Endothelial cell of umbilical vein (primary cell): ENCODE measurements at places on chromosomes 7 and 10. TPM values are rescaled to one million over a fixed set of nuclear protein-coding genes. Genes with fewer than 3 reads are reported as not detected.

DNA sequence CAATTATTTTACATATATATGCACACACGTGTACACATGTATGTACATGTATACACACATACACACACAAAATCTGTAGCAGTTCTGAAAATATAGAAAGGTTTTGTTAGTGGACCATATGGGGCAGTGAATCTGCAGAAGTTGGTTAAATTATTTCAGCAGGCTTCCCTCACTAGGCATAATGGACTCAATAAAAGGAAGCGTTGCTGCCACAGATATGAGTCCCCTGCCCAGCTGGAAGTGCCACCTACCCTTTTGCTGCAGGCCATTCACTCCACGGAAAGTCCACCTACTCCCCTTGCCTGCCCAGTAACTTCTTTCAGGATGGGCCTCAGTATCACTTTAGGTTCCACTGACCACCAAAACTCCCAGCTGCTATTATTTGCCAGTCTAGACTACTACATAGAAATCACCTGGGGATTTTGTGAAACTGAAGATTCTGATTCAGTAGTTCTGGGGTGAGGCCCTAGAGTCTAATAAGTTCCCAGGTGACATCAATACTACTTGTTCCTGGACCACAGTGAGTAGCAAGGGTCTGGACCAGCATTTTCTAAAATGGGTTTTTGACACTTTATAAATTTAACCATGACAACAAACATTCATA lies 29.3 kb upstream of the CROT start:
- H3K27me3 ChIP-seq: no peaks in the 10 kb centered on the region
- no peak overlapping the region for H3K4me3 ChIP-seq
- no peaks in the 10 kb centered on the region for H3K36me3 ChIP-seq

DNA sequence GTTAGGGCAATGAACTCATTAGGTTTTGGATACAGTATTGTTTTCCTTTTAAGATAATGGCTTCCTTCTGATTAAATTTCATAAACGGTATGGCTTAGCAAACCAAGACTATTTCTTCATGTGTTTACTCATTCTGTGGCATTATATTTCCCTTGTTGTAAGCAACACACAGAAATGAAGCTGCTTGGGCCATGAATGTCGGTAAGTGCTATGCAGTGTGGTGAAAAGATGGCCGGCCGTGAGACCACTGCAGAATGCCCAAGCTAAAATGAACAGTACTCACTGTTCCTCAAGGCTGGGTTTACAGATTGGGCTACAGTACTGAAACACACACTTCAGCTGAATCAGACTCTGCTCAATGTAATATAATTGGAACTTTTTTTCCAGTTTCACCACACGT lies 8.1 kb downstream of the APBB1IP start:
- H3K27ac ChIP-seq: no peak overlapping the region
- H3K4me1 ChIP-seq: no peaks in the 10 kb centered on the region
- no peak overlapping the region for H3K4me3 ChIP-seq
- DNase-seq: no peak
- H3K27me3 ChIP-seq: no peaks in the 10 kb centered on the region

DNA sequence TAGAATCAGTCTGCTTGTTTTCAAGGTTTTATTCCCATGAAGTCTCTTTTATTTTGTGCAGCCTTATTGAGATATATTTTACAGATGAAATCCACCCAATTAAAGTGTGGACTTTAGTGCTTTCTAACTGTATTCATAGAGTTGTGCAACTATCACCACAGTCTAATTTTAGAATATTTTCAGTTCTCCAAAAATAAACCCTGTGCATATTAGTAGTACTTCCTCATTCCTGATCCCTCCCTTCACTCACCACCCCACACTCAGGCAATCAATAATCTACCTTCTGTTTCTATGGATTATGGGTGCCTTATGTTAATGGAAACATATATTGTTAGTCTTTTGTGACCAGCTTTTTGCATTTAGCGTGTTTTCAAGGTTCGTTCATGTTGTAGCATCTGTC lies 185.7 kb upstream of the TMEM72 start:
- no peaks in the 10 kb centered on the region for H3K4me1 ChIP-seq
- DNase-seq: no peak

DNA sequence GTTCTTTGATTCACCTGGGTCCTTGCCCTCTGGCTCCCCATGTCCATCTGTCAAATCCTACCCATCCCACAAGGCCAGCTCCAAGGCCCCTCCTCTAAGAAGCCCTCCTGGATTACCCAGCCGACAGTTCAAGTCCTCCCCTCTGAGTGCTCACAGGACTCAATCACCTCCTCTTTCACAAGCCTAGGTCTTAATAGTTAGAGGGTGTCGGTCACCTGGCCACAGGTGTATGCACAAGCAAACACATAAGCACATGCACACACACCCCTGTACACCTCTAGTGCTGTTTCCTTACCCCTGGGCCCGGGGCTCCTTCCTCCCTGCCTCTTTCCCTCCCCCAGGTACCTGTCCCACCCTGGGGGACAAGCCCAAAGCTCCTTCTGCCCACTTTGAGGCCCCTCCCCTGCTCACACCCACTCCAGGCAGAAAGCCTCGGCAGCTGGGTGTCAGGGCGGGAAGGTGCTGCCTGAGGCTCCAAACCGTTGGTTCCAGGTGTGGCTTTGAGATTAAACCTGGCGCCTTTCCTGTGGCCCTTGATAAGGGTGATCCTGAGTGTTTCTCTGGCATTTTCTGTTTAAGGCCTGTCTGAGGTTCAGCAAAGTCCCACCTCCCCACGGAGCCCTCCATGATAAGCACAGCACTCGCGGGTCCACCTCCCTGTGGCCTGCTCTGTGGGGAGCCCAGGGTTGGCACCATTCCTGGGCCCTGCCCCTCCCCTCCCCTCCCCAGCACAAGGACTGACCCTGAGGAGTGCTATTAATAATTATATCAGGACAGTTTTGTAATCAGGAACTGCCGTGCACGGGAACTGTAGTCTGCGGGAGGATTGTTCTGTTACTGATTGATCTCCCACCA lies 14.6 kb upstream of the AQP1 start:
- no peak for DNase-seq

GRCh38 chr10:26854524-26854923 lies 6.2 kb downstream of the ABI1 start:
- H3K27me3 ChIP-seq: no peaks in the 10 kb centered on the region
- H3K36me3 ChIP-seq: no peaks in the 10 kb centered on the region
- H3K27ac ChIP-seq: no peak overlapping the region
- H3K4me3 ChIP-seq: no peak overlapping the region
- DNase-seq: no peak

GRCh38 chr10:87987206-87987605 lies 123.8 kb downstream of the PTEN start:
- no peaks in the 10 kb centered on the region for H3K36me3 ChIP-seq
- H3K4me3 ChIP-seq: no peak overlapping the region
- H3K27me3 ChIP-seq: no peaks in the 10 kb centered on the region
- no peak for DNase-seq

- H3K27ac ChIP-seq: no peak overlapping the region
- H3K4me3 ChIP-seq: no peak overlapping the region
- no peak for DNase-seq
- H3K36me3 ChIP-seq: no peaks in the 10 kb centered on the region
- peaks cover 14% of the 10 kb centered on the region for H3K4me1 ChIP-seq
Observed at GRCh38 chr10:68604441-68604840, 44.3 kb downstream of the TET1 start.

DNA sequence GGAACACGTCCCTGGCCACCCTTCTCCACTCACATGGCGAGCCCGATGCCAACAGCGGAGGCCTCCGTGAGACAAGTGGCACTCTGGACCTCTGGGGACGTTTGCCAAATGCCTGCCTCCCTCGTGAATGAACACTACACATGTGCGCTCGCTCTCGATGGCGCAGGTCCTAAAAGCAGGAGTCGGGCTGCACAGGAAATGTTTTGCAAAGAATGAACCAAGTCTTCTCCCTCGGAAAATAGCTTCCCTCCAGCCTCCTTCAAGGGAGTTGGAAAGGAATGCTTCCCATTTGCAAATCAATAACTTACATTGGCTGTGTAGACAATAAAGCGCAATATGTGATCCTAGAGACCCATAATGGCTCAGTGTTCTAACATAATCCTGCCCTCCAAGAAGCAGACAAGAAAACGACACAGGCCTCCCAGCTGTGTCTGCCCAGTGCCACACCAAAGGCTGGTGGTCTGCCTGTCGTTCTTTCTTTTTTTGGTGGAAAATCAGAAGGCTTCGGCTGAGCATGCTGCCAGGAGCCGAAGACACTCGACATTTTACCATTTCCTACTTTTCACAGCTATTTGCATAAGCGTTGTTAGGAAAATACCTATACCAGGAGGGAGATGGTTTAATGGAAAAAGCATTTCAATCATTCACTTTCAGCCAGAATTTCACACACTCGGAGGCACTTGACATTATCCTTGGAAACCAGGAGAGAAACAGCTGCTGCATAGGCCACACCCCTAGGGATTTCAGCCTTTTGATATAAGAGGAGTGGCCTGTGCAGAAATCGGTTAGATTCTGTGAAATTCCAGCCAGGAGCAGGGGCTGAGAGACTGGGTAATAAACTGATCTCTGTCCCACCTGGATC lies 38.4 kb downstream of the ATXN7L1 start:
- no peak overlapping the region for H3K27ac ChIP-seq
- H3K36me3 ChIP-seq: no peaks in the 10 kb centered on the region
- H3K4me3 ChIP-seq: no peak overlapping the region

- no peak for DNase-seq
- no peaks in the 10 kb centered on the region for H3K36me3 ChIP-seq
- H3K4me3 ChIP-seq: no peak overlapping the region
- no peaks in the 10 kb centered on the region for H3K4me1 ChIP-seq
- no peak overlapping the region for H3K27ac ChIP-seq
Observed at GRCh38 chr7:86295526-86295925, 348.2 kb upstream of the GRM3 start.

DNA sequence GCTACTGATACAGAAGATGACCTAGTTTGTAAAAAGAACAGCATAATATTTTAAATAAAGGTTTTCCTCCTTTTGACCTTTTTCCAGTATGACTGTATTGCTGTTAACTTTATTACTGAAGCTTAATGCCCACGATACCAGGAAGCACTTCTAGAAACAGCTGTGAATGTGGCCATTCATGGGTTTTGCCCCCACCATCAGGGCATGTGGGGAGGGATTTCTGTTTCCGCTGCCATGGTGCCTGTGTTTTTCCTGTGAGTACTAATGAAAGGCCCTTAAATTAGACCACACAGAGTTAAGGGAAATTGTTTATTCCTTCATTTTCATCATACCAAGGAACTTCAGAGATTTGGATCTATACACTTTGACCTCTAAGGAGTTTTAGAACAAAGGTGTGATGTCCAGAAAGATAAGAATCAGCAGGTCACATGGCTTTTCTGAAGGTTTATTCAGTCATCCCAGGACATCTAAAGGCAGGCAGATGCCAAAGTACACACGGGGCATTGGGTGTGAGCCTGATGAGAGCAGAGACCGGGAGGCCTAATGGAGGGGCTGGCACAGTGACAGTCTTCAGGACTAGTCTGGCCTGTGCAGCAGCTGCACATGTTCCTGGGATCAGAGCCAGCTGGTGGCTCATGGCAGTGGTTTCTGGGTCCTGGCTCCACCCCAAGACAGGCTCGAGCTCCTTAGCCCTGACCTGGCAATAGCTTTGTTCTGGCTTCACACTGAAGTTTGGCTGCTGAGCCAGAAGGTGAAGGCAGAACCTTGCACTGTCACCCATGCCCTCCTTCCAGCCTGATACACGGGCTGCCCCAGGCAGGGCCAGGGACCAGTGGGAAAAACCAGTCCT lies 190.9 kb downstream of the REEP3 start:
- DNase-seq: peak; percentile 96
- H3K36me3 ChIP-seq: no peaks in the 10 kb centered on the region
- H3K4me1 ChIP-seq: peaks cover 49% of the 10 kb centered on the region
- no peaks in the 10 kb centered on the region for H3K27me3 ChIP-seq
- H3K4me3 ChIP-seq: no peak overlapping the region

GRCh38 chr7:128352153-128352537 lies 8.4 kb upstream of the RBM28 start:
- H3K27ac ChIP-seq: no peak overlapping the region
- peak; percentile 72 for DNase-seq
- H3K4me3 ChIP-seq: no peak overlapping the region
- H3K36me3 ChIP-seq: no peaks in the 10 kb centered on the region

- no peaks in the 10 kb centered on the region for H3K4me1 ChIP-seq
- DNase-seq: no peak
- H3K27me3 ChIP-seq: no peaks in the 10 kb centered on the region
- no peaks in the 10 kb centered on the region for H3K36me3 ChIP-seq
- no peak overlapping the region for H3K4me3 ChIP-seq
Observed at GRCh38 chr7:28029051-28029450, 151.5 kb downstream of the JAZF1 start.

- no peak overlapping the region for H3K4me3 ChIP-seq
- no peak for DNase-seq
- H3K27me3 ChIP-seq: peaks cover 7% of the 10 kb centered on the region
- H3K27ac ChIP-seq: no peak overlapping the region
Observed at GRCh38 chr10:43901302-43901701, 252.6 kb upstream of the ZNF32 start.

GRCh38 chr7:107276220-107276827 lies 107.5 kb downstream of the HBP1 start:
- H3K4me3 ChIP-seq: no peak overlapping the region
- H3K27ac ChIP-seq: no peak overlapping the region
- no peak for DNase-seq
- no peaks in the 10 kb centered on the region for H3K36me3 ChIP-seq

DNA sequence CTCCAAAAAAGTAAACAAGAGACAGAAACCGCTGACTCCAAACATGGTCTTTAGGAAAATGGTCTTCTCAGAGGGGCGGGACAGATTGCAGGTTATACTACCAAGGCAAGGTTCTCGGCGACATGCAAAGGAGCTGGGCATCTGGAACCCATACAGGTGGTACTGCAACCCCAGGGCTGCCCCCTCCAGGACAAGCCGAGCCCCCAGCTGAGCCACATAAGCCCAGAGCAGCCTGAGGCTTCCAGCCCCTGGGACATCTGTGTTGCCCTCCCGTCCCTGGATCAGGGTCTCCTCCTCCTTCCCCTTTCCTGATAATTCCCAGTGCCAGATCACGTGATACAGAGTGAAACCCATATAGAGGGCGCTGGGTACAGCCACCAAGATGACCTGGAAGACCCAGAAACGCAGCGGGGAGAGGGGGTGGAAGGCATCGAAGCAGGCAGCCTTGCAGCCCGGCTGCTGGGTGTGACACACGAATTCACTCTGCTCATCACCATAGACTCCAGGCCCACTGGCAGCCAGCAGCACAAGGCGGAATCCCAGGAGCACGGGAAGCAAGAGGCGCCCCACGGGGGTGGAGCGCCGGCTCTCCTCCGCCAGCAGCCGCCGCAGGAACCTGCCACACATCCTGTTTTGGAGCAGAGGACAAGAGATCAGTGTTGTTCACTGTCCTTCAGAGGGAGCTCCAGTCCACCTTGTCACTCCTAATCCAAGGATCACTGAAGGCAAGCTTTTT lies at the start of gene GJC3:
GJC3 (minus strand) TSS at position 627 of the 736 bp plus-strand sequence; CDS start at position 627, 0 bp downstream.
- no peak within 1 kb of the TSS for H3K4me3 ChIP-seq
- peaks cover 13% of the 10 kb centered on the region for H3K4me1 ChIP-seq
- no peak within 1 kb of the TSS for H3K27ac ChIP-seq
- no peaks in the 10 kb centered on the region for H3K36me3 ChIP-seq

- no peak overlapping the region for H3K4me3 ChIP-seq
- no peaks in the 10 kb centered on the region for H3K4me1 ChIP-seq
- DNase-seq: no peak
- H3K27ac ChIP-seq: no peak overlapping the region
Observed at GRCh38 chr7:11911900-11912299, 79.9 kb upstream of the THSD7A start.

The SPDYE2 gene
- total RNA-seq: not detected in 2 replicates

The MYO1G gene
- 0.11 and 0.12 TPM in 2 replicates for total RNA-seq

The PTN gene
- not detected in 2 replicates for total RNA-seq

The PALD1 gene
- 62.1 and 73.3 TPM in 2 replicates for total RNA-seq

The WIPF3 gene
- 0.35 TPM in 1 of 2 replicates, not detected in the other for total RNA-seq

The NUPR2 gene
- total RNA-seq: not detected in 2 replicates

The FANK1 gene
- total RNA-seq: 1.4 and 1.6 TPM in 2 replicates

The CYP3A4 gene
- total RNA-seq: not detected in 2 replicates

The THAP5 gene
- 14.1 and 17.0 TPM in 2 replicates for total RNA-seq

The AGMO gene
- 0.40 and 1.2 TPM in 2 replicates for total RNA-seq
